ENCODE measurements at places on chromosomes 1 and 21.

DNA sequence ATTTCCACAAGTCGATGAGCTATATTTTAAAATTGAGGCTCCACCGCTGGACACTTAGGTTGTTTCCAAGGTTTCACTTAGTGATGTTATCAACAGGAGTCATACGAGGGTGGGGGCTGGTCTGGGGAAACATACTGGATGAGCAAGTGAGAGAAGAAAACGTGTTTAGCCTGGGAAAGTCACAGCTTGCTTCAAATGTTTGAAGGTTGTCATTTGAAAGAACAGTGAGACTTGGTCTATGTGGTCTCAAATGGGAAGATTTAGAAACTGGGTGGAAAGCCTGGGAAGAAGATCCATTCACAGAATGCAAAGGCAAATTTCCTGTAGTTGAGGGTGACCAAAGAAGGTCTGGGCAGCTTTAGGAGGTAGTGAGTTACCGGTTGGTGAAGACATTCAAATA is 9.9 kb upstream of the DYRK1A start:
- DNase-seq, result no peak

GRCh38 chr1:227779021-227779441 is 36.4 kb upstream of the PRSS38 start:
- no peak for DNase-seq

- no peak for DNase-seq
These were observed 26.2 kb upstream of the FCER1A start for GRCh38 chr1:159275891-159276290.

DNA sequence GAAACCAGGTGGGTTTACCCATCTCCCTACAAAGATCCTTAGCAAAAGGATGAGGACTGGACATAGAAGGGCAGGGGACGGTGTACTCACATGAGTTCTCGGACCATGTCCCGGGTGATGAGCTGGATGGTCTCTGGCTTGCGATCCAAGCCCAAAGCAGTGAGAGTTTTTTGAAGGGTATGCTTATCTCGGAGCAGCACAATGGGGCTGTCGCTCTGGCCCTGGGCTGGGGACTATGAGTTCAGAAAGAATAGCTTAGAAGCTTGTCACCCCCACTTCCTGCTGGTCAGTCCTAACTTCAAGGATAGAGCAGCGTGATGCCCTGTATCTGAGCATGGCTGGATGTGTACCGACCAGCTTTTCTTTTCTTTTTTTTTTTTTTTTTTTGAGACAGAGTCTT is 9.6 kb downstream of the CFAP45 start:
- DNase-seq, result no peak

GRCh38 chr1:107480548-107481415 is 339.9 kb downstream of the NTNG1 start:
- no peak for DNase-seq

DNA sequence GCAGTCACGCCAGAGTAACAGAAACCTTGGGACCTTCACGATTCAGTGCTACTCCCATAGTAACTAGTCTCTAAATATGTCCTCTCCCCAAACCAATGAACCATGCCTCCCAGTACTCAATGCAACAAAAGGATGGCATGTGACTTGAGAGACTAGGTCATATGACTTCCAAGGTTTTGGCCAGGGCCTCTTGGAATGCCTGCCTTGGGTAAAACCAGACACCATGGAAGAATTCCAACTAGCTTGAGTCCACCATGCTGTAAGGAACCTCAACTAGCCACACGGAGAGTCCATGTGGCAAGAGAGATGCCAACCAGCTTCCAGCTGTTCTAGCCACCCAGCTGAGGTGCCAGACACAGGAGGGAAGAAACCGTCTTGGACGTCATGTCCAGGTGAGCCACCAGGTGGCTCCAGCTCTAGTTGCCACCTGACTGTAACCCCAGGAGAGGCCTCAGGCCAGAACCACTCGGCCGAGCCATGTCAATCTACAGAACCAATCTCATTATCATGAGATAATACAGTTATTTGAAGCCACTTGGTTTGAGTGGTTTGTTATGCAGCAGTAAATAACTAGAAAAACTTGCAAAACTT is 115.0 kb downstream of the SYF2 start:
- peak; percentile 44 for DNase-seq

GRCh38 chr1:205396967-205397616 is 24.8 kb downstream of the LEMD1 start:
- peak; percentile 7 for DNase-seq

DNA sequence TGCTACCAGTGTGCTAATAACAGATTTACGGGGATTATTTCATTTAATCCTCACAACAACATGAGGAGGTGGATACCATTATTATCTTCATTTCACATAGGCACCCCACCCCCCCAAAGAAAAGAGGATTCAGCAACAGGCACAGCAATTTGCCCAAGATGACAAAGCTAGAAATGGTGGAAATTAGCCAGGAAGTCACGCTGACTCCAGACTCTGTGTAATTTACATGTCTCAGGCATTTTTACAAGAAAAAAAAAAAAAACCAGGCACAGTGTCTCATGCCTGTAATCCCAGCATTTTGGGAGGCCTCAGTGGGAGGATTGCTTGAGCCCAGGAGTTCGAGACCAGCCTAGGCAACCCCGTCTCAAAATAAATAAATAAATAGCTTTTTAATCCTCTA is 37.5 kb upstream of the PRDM2 start:
- DNase-seq, result no peak

DNA sequence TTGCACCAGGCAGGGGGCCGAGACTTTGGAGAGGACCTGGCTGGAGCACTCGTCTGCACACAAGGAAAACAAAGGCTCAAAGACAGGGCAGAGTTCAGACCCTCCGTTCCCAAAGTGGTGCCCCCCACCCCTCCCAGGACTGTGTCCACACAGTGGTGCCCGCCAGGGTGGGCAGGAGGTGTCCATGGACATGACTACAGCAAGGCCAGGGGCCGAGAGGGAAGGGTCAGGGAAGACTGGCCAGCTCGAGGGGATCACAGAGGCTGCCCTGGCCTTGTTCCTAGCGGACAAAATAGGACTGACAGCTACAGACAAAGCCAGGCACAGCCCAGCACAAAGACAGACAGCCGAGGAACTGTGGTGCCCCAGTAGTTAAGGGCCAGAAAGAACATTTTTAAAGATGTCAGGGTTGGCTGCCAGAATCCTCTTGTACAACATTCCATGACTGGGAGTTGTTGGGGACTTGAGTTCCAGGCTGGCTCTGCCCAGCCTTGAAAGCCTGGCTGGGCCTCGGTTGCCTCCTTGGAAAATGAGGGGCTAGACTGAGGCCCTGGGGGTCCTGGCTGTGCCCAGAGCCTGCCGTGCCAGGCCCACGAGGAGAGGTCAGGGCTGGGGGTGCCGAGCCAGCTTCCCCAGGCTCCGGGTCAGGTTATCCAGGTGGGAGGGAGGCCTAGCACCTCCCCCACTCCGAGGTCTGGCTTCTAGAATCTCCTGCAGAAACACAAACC is 63.7 kb downstream of the SLX9 start:
- DNase-seq, result no peak

DNA sequence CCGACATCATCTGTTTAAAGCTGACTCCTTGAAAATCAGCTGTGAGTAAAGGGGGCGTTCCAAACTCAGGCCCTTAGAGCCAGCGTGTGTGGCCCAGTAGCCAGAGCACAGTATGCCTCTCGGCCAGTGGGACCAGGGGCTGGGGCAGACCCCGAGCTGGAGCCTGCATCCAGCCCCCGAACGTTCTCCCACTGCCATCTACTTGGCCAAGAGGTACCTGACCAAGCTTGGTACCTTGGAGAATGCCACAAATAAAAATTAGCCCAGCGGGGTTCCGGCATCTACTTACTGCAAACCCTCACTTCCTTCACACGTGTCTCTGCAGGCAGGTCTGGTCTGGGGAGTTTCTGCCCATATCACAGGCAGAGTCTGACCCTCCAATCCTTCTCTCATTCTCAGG is 56.7 kb upstream of the COL6A2 start:
- DNase-seq, result no peak

DNA sequence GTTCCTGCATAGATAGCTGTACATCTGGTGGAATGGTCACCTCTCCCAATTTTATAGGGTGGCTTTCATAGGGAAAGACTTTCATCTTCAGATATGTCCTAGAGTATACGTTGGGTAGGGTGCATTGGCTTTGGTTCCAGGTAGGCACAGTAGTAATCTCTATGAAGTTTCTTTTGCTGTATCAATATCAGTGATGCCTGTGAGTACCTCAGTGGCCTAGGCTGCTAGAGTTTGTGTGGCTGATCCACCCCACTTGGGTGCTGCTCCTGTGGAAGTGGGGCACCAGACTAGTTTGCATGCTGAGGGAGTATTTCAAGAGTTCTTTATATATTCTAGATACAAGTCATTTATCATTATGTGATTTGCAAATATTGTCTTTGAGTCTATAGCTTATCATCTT is 370.5 kb upstream of the VAMP3 start:
- no peak for DNase-seq

GRCh38 chr1:230385158-230385450 is 41.0 kb downstream of the PGBD5 start:
- no peak for DNase-seq

- no peak for DNase-seq
These were observed 229.3 kb downstream of the FGGY start for GRCh38 chr1:59526240-59526639.

DNA sequence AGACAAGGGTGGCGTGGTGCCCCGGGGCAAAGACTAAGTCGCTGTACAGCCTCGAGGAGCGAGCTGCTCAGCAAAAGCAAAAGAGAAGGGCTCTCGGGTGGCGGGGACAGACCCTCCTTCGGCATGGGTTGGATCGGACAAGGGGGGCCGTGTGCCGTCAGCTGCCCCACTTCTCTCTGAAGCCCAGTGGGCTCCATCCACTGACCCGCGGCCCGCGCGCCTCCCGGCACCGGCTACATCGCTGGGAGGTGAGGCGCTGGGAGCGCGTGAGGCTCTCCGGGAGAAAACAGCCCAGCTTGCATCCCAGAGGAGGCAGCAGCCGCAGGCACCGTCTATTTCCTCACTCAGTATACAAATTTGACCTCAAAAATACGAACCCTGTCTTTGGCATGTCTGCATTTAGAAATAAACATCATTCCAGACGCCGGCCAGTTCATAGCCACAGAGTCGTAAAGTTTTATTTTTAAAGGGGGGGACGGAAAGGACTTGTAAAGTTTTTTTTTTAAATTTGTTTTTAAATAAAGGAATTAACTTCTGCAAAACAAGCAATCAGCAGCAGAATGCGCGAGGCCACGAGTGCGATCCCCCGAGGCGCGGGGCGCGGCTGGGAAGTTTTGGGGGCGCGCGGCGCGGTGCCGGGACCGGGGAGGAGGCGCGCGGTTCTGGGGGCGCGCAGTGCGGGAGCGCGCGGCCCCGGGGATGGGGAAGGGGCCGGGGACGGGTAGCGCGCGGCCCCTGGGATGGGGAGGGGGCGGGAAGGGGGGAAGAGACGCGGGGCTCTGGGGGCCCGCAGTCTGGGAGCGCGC is 689 bp upstream of the GPR137B start:
- DNase-seq, result peak; percentile 33

DNA sequence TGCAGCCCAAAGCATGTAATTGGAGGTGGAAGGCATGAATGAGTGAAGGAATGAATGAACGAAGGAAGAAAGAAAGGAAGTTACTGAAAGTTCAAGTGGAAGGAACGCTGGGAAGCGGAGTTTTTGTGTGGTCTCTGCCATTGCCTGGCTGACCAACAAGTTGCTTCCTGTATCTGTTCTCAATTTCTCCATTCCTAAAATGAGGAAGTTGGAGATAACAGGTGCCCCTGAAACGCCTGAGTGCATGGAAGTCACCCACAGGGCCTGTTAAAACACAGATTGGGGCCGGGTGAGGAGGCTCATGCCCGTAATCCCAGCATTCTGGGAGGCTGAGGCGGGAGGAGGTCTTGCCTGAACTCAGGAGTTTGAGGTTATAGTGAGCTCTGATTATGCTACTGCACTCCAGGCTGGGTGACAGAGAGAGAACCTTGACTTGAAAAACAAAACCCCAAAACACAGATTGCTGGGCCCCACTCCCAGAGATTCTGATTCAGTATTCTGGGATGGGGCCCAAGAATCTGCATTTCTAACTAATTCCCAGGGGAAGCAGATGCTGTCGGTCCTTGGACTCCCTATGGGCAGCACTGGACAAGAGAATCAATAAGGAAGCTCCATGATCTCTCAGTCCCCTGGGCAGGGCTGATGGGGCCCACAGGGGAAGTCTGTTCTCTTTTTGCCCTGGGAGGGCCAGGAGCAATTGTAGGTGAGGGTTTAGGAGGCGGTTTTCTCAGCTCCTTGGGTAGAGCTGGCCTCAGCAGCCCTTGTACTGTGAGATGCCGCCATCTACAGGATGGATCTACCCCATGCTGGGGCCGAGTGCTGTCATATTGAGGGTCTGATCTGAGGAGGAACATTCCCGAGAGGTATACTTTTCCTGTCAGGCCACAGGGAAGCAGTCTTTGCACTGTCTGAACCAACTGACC is 3.3 kb upstream of the CNR2 start:
- peak; percentile 67 for DNase-seq

- no peak for DNase-seq
These were observed 11.4 kb upstream of the RNF187 start for GRCh38 chr1:228475812-228476211.

- no peak for DNase-seq
These were observed 88.5 kb upstream of the AJAP1 start for GRCh38 chr1:4565801-4566449.

DNA sequence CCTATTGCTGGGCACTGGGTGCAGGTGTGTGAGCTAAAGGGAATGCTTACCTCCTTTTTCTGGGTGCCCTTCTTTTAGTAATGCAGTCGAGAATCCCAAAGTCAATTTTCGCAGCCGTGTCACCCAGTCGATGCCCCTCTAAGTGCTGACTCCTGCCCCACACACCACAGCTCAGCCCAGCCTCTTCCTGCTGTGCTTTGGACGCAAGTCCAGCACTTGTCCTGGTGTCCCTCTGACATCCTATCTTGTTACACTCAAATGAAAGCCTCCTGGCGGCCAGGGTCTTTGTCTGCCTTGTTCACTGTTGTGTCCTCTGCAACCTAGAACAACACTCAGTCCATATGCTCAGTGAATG is 58.5 kb upstream of the RUNX3 start:
- no peak for DNase-seq

- DNase-seq, result no peak
These were observed 19.8 kb downstream of the ATP6V1G3 start for GRCh38 chr1:198520524-198521254.

GRCh38 chr1:85273397-85273796 is 3.0 kb downstream of the BCL10 start:
- no peak for DNase-seq

- no peak for DNase-seq
These were observed 16.0 kb upstream of the ACOT11 start for GRCh38 chr1:54532033-54532432.

DNA sequence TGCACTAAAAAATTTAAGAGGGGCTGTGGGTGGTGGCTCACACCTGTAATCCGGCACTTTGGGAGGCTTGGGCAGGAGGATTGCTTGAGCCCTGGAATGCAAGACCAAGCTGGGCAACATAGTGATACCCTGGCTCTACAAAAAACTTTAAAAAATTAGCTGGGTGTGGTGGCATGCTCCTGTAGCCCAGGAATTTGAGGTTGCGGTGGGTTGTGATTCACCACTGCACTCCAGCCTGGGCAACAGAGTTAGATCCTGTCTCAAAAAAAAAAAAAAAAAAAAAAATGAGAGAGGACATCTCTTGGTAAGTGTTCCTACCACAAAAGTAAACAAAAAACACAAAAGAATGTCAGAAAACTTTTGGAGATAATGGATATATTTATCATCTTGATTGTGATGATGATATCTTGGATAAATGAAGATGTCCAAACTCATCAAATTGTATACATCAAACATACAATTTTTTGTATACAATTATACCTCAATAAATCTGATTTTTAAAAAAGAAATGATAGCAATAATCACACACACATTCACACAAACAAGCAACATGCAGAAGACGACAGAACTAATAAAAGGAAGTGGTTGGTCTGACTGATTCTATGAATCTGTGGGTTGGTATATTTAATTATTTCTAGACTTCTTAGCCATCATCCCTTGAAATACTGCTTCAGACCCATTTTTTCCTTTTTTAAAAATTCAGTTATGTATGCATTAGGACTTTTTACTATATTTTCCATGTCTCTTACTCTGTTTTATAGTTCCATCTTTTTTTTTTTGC is 465.9 kb downstream of the PLA2G4A start:
- no peak for DNase-seq
